BJ (cell line): ENCODE measurements at places on chromosomes 4 and X.
A peak's percentile ranks its signal among the peaks of the same experiment; 100 is the strongest.

DNA sequence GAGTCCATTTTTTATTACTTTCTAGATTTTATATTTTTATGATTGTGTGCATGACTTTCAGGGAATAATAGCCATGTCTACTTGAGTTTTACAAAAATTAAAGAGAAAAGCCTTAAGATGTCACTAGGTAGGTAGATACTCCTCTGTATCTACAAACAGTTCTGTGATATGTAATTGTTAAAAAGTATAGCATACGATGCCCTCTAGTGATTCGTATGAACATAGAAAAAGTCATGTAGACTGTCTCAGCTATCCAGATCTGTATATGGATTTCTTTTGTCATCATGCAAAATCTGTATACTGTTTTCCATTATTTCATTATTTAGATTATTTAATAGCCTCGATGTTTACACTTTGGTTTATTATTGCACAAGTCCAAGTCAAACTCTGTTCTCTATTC is 856.6 kb downstream of the CENPC start:
- no peak for DNase-seq

DNA sequence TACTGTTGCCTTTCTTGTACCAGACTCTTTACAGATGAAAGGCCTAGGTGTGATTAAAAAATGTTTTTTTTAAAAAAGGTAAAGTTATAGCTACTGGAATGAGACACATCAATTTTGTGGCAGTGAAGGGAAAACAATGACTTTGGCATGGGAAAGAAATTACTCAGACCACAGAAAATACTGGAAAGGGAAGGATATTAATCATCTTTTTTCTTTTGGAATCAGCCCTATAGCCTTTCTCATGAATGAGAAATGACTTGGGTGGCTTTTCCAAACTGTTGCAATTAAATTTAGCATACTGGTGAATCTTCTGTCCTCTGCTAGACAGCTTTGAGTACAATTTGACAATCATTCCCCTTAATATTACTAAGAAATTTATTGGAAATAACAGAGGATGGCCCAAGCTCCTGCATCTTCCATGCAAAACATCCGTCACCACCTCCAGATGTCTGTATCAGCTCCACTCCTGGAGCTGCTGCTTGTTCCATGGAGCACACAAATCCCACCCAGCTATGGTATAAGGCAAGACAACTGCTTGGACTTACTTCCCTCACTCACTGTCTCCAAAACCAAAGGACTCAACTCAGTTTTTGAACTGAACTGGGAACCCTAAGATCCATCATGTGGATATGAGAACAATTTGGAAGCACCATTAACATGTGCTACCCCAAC is 97.6 kb upstream of the ARSJ start:
- DNase-seq = no peak

GRCh38 chr4:172411149-172411548 is 597.9 kb downstream of the GALNTL6 start:
- no peak for DNase-seq

GRCh38 chr4:122814426-122814825 is 12.2 kb upstream of the FGF2 start:
- no peak for DNase-seq

DNA sequence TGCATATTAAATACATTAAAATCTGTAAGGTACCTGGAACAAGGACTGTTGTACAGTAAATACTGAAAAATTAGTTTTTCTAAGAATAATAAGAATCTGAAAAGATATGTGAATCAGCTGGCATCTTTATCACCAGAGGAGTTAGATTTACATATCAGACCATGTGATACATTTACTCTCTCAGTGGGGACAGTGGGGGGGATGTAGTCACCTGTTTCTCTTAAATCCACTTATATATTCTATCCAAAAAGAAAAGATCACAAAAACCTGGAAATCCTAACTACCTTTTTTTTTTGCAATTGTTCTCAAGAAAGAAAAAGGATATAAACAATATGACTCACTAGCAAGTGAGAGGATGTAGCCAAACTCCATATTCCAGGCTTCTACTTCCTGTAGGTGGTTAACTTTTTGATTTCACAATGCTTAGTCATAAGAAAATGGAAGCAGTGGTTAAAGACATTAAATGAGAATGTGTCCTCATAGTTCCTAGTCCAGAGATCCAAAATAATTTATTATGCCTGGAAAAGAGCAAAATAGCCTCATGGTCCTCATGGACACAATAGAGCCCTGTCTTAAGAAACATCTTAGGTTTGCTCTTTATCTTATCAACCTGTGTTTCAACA is 22.5 kb upstream of the MYOZ2 start:
- peak; percentile 93 for DNase-seq

DNA sequence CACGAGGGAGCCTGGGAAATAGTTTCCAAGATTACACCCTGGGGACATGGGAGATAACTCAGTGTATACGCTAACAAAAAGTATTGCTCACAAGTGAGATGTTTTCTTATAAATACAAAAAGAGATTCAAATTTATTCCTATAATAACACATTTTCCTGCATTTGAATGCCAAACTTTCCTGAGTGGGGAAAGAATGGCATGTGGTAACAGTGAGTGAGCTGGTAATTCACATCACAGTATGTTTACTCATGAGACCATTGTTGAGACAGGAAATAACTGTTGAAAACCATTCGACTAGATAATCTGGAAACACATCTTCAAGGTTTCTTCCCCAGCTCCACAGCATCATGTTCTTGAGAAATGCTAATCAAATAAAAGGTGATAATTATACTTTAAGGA is 109.1 kb downstream of the TASL start:
- DNase-seq = no peak

DNA sequence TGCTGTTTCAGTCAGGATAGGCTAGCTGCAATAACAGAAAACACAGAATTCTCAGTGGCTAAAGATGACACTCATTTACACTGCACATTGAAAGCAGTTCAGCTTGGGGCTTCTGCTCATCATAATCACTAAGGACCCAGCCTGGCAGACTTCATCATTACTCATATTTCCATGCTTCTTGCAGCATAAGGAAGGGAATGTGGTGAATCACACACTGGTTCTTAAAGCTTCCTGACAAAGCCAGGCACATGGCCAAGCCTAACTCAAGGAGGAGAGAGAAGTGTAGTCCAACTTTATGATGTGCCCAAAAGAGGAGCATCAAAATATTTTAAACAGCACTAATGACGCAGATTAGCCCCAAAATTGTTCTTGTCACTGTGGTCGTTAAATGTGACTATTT is 186.5 kb downstream of the BANK1 start:
- DNase-seq = peak; percentile 92

- DNase-seq = no peak
Observed at GRCh38 chr4:78971776-78972175, 32.5 kb upstream of the PAQR3 start.

DNA sequence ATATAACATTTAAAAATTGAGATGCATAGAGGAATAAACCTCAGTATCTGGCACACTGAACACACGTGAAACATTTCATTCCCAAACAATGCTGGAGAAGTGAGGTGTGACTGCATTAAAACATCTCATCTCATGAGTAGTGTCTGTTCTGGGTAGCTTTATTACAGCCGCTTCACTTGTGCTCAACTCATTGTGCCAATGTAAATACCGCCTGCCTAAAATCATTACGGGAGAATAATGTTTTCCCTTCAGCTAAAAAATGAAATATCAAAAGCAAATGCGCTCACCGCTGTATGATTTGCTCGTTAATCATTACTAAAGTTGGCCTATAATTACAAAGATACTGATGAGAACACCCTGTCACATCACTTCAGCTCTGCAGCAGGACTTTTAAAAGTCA is 110.2 kb upstream of the PRPS2 start:
- DNase-seq = no peak
